CD4-positive, alpha-beta T cell treated with Interleukin-17A for 1 hour (primary cell): ENCODE measurements at places on chromosomes 4 and X.

- no peak for DNase-seq
Observed at GRCh38 chrX:45591650-45592049, 391.0 kb upstream of the DIPK2B start.

DNA sequence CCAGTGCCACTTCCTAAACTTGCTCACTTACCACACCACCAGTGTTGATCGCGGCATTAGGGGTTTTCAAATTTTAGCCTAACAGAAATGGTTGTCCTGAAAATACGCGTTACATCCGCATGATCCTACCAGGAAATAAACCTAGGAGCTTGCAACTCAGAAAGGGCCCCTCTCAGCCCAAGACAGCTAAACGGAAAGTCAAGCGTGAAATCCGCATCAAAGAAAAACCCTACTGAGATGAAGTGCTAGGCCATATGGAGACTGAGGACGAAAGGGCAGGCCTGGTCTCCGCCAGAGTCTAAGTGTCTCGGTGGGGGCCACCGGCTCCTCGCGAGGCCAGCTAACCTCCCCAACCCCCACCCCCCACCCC, 626 bp downstream of the YTHDC1 start:
- peak; percentile 52 for DNase-seq

DNA sequence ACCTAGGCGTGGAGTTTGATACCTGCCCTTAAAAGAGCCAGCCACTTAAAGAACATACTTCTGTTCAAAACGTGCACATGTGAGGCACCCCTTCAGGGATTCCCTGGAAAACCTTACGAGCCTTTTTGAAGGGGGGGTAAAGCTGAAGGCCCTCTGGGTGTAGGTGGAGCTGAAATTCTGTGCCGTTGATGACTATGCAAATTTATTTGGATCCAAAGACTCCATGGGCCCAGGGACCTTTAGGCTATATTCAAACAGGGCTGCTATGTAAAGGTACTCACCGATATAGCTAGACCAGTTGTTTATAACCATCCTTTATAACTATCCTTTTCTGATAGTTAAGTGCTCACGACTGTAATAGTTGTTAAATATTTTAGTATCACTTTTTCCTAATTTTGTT, 40.3 kb upstream of the NFXL1 start:
- DNase-seq = no peak

DNA sequence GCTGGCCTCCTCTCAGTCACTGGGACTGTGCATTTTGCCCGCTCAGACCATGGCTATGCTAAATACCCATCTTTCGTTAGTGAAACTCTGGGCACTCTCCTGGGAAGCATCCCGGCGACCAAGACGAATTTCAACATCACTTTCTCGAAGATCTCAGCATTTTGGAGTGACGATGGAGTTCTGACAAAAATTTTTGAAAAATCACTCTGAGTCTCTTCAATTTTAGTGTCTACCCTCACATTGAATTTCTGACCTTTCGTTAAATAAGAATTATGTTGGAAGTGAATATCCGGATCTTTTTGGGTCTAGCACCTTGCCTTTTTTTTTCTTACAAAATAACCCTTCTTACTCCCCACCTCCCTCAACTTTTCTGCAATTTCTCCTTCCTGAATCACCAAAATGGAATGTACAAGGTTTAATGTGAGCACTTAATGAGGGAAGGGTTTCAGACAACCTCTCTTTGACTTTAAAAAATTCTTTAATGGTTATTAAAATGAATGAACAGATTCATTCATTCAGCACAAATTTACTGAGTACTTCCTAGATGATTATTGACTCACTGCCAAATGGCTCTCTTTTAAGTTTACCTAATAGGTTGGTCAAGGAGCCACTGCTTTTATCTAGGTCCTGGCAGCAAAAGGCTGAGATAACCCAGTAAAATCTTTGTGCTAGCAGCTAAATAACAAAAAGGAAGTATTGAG, 746 bp upstream of the AADAT start:
- no peak for DNase-seq

DNA sequence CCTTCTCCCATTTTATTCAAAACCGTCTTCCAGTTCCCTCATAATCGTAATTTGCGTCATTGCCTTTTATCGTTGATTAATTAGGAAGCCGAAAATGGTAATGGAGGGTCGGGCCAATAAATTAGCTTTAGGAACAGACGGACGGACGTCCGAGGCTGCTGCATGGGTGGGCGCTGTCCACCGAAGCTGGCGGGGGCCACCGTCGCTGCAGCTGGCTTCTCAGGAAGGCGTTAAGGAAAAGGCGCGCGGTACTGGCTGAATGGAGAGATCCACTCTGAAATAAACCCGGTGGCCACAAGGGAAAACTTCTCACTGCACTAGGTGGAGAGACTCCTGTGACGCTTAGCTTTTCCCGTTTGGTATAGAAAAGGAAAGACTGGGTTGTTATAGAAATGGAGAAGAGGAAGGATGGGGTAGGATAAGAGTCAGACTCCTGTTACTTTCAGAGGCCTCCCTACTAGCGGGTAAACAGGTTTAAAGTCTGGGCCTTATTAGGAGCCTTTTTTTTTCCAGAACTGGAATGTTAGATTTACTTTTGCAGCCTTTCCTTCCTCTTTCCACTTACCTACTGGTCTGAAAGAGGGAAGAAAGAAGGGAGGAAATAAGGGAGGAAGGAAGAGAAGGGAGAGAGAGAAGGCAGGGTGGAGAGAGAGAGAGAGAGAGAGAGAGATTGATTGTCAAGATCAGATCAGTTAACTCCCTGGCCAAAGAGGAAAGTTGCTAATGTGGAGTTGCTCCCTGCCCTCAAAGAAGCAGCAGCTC, 11.3 kb upstream of the PRDM8 start:
- no peak for DNase-seq

GRCh38 chr4:179485781-179486180, 2043.5 kb upstream of the AGA start:
- no peak for DNase-seq

DNA sequence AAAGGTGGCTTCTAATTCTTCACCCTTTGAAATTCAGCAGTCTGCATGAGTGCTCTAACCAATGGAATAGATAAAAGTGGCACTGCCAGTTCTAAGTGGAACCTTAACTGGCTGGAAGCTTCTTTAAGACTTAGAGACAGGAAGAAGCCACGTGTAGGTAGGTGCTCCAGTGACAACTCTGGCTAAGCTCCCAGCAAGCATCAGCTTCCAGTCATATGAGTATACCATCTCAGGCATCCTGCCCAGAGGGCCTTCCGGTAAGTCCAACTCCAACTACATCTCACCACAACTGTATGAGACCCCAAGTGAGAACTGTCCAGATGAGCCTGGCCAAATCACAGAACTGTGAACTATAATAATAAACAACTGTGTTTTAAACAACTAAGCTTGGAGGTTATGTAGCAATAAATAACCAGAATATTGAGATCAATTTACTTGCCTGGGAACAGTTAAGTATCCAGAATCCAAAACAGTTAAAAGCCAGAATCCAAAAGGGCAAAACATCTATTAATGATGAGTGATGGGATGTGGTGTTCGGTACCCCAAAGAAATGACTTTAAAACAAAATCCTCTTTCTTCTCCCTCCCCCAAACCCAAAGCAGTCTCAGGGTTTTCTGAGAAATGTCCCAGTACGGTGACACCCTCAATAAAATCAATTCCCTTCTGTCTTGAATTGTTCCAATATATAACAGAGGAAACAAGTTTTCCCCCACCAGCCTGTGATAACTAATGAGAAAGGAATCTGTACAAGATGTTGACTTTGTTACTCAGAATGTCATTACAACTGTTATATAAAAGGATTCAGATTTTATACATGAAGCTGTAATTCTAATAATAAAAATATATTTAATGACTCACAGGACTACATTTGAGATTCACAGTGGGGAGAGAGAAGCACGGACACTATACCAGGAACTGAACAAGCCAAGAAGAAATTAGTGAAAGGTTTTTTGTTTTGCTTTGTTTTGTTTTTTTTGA, 4.2 kb downstream of the TSPAN5 start:
- no peak for DNase-seq

DNA sequence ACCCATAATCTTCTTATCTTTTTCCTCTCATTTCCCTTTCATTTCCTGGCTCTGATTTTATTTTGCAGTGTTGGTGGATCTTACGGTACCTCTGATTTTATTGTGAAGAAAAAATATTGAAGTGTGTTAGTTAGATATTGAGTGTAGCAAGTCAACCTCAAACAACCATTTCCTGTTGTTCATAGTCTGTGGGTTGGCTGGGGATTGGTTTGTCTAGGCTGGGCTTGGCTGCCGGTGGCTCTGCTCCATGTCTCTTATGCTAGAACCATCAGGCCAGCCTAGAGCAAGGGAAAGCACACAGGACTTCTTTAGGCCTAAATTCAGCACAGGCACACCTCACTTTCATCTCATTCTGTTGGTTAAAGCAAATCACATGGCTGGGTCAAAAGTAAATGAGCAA, 383.1 kb upstream of the LCORL start:
- no peak for DNase-seq

DNA sequence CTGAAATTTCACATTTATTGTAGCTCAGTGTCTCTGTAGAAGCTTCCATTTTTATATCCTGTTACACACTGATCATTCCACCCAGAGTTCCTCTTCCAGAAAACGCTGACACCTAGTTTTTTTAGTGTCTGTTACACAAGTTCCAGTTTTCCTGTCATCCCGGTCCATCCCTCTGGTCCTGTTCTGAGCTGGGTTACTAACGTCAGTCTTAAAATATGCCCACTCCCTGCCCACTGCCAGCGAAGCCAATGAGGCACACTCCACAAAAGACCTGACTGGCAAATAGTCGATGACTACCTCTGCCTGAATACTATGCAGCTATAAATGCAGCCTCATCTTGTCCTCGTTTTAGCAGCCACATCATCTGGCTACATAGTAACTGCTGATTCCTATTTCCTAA, 30.9 kb upstream of the DDX3X start:
- no peak for DNase-seq

DNA sequence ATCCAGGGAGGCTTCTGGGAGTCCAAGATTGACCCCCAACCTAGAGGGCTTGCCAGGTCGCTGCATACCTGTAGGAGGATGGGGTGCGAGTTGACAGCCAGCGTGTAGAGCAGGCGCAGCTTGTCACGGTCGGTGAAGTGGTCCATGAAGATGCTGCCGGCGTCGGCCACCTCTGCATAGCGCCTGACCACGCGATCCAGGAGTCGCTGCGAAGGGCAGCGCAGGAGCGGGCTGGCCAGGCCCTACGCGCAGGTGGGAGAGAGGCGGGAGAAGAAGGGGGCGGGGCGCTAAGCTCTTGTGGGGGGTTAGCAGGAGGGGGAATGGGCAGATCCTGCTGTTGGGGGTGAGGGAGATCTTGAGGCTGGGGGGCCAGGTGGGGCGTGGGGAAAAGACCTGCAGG, 43.0 kb downstream of the DIPK2B start:
- no peak for DNase-seq

- no peak for DNase-seq
Observed at GRCh38 chr4:184599492-184600135, 49.6 kb downstream of the CASP3 start.

DNA sequence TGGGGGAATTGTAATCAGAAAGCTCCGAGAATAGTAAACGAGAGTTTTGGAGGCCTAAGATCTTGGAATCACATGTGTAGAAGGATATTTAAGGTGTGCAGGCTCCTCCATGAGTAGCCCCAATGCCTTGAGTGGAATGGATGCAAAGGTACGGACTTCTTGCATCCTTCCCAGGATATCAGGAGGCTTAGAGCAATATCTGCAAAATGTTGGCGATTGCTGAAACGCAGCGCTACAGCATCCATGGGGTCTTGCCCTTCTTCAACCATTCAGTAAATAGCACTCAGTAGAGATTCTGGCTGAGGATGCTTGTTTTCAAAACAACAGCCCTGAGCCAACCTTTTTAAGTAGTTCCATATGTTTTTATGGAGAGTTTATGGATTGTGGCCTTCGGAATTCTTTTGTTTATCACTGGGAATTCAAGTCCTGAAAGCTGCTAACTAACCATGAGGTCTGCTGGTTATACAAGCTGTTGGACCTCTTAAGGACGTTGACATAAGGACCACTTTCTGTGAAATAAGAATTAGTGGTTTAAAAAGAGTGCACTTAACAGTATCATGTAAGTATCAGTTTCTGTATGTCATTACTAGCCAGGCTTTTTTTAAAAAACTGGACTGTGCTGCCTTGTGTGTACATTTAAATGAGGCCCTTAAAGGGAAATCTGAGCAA, 228.8 kb upstream of the PGRMC2 start:
- no peak for DNase-seq

- no peak for DNase-seq
Observed at GRCh38 chrX:110242371-110242770, 75.5 kb downstream of the AMMECR1 start.

GRCh38 chrX:35439034-35439660, 359.0 kb upstream of the MAGEB16 start:
- DNase-seq = no peak

DNA sequence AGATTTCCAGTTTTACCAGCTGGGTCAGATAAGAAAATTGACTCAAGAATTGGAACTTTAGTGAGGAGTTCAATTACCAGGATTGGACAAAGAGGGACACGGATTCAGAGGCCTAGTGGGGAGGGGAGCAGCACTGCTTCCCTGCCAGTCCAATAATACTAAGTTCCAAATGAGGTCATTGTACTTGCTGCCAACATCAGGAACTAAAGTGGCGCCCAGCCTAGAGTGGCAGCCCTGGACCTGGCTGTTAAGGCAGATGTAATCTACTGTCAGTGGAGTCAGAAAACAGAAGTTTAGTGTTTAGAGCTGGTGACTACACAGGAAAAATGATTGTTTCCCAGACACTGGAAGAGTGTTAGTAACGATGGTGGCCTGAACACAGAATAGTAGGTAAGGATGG, 42.7 kb upstream of the RAPGEF2 start:
- DNase-seq = no peak

- no peak for DNase-seq
Observed at GRCh38 chr4:185113340-185113739, 29.7 kb upstream of the SLC25A4 start.

- no peak for DNase-seq
Observed at GRCh38 chr4:72974694-72975487, 94.6 kb downstream of the COX18 start.

DNA sequence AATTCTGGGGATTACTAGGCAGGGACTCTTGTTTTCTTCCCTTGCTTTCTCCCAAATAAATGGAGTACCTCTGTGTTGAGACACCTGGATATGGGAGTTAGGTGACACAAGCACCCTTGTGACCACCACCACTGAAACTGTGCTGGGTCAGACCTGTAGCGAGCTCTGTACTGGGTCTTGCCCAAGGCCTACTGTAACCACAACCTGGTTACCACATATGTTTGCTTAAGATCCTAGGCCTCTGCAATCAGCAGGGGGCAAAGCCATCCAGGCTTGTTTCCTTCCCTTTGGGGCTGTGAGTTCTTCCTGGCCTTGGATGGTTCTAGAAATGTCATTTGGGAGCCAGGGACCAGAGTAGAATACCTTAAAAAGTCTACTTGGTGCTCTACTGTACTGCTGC, 49.4 kb downstream of the LPAR4 start:
- DNase-seq = no peak

GRCh38 chr4:185144601-185145240, 1.7 kb downstream of the SLC25A4 start:
- DNase-seq = no peak

DNA sequence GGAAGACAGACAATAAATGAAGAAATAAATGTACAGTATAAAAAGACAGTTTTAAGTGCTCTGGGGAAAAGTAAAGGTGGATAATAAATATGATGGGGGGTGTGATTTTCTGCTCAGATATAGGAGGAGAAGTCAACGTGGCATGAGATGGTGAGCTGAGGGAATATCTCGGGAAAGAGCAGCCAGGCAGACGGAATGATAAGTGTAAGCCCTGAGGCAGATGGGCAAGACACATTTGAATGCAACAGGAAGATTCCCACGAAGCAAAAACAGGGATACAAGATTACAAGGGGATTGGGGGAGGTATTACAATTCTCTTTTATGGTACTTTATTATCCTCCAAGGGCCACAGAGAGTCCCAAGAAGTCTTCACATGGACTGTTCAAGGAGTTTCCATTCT, 11.1 kb downstream of the ANXA3 start:
- no peak for DNase-seq

- DNase-seq = peak; percentile 26
Observed at GRCh38 chrX:154317391-154317995, 21.9 kb downstream of the TKTL1 start.
